ENCODE measurements at places on chromosomes 6 and 20. TPM values are rescaled to one million over a fixed set of nuclear protein-coding genes. Genes with fewer than 3 reads are reported as not detected.

The HTR1E gene
- 0.54 TPM for polyA plus RNA-seq

The MTFR2 gene
- polyA plus RNA-seq, result 3.0 TPM

The SLC52A3 gene
- polyA plus RNA-seq, result 0.37 TPM

The SLC35D3 gene
- polyA plus RNA-seq, result 1.7 TPM

The MACROD2 gene
- polyA plus RNA-seq, result 9.2 TPM

The PSORS1C1 gene
- polyA plus RNA-seq, result 0.48 TPM

The PTCRA gene
- 0.58 TPM for polyA plus RNA-seq

The OPRM1 gene
- not detected for polyA plus RNA-seq

The ZNF343 gene
- polyA plus RNA-seq, result 17.4 TPM

The CEP85L gene
- polyA plus RNA-seq, result 12.7 TPM

The MAPK13 gene
- 15.7 TPM for polyA plus RNA-seq
